ENCODE measurements at places on chromosomes 1 and 21.
A peak's percentile ranks its signal among the peaks of the same experiment; 100 is the strongest.

DNA sequence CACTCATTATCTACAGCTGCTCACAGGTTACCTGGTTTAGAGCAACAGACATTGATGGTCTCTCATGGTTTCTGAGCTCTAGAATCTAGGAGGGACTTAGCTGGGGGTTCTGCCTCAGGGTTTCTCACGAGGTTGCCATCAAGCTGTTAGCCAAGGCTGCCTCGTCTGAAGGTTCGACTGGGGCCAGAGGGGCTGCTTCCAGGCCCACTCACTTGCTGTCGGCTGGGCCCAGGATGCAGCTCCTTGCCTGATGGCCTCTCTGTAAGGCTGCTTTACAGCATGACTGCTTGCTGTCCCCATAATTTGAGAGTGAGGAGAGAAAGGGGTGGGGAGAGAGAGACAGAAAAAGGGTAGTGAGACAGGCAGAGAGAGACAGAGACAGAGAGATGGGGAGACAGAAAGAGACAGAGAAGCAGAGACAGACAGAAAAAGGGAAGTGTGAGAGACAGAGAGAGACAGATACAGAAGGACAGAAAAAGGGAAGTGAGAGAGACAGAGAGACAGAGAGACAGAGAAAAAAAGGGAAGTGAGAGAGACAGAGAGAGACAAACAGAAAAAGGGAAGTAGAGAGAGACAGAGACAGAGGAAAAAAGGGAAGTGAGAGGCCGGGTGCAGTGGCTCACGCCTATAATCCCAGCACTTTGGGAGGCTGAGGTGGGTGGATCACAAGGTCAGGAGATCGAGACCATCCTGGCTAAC is 106.8 kb upstream of the C1orf174 start:
- no peaks in the 10 kb centered on the region for H3K36me3 ChIP-seq
- H3K27ac ChIP-seq: no peak overlapping the region
- no peaks in the 10 kb centered on the region for H3K4me1 ChIP-seq
- no peak overlapping the region for H3K4me3 ChIP-seq

DNA sequence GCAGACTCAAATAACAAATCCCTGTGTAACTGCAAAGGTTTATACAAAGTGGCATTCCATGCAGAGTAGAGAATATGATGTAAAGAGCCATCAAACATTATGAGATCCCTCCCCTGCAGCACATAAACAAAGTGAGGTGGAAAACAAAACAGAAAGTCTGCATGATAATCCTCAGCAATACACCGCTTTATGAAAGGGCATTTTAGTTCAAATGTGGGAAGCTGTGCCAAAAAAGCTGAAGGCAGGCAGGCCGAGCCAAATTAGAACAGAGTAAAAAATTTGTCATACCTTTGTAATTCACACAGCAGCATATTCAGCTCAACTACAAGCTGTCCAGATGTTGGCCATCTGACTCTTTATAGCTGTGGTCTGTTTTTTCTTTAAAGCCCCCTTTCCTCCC is 113.5 kb downstream of the LHX9 start:
- DNase-seq: no peak
- no peaks in the 10 kb centered on the region for H3K27me3 ChIP-seq
- no peak overlapping the region for H3K27ac ChIP-seq
- H3K4me3 ChIP-seq: no peak overlapping the region
- H3K36me3 ChIP-seq: no peaks in the 10 kb centered on the region
- no peaks in the 10 kb centered on the region for H3K4me1 ChIP-seq

DNA sequence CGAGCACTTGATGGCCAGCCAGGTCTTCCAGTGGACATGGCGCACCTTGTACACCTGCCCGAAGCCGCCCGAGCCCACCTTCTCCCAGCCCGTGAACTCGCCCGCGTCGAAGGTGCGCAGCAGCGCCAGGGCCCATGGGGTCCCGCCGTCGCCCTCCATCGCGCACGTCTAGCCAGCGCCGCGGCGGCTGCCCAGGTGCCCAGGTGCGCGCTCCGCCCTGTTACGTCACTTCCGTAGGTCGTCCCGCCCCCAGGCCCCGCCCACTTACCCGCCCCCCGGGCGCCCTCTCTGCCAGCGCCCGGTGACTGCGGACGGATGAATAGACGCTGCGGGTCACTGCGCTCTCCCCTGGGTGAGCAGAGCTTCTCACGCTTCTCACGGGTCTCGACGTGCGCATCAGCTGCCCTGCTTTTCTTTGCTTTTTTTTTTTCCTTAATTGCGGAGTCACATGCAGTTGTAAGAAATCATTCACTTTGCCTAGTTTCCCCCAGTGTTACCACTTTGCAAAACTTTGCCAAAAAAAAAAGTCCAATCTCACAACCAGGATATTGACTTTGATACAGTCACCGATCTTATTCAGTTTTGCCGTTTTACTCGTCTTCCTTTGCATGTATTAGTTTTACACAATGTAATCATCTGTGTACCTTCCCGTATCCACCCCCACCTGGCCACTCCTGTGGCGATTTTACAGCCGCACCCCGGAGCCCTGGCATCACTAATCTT is at the start of gene RIPK4:
Gene RIPK4 (minus strand): TSS at position 170 of the 723 bp plus-strand sequence. CDS start 11 bp downstream, at position 159.
- peak within 1 kb of the TSS; percentile 97 for H3K27ac ChIP-seq
- peaks cover 42% of the 10 kb centered on the region for H3K4me1 ChIP-seq
- H3K27me3 ChIP-seq: no peaks in the 10 kb centered on the region

DNA sequence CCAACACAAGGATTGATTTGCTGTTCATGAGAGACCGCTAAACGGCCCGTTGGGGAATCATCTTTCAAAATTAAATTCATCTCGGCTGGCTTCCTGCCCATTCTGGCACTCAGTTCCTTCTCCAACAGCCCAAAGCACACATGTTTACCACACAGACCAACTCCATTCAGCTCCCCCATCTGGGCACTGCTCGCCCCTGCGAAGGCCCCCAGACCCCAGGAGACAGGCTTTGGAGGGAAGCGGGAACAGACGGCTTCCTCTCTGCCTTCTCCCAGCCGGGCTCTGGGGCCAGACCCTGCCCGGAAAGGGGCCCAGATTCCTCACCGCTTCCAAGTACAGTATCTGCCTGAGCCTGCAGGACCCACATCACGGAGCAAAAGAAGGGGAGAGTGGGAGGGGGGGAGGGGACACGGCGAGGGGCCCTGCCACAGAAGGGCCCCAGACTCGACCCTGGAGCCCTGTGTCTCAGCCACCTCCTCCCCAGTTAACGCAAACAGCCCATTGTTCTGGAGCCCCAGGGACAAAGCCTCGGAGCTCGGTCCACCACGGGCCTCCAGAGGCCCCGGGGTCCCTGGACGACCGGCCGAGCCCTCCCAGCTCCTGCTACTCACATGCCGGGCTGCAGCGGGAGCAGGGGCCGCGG is 660 bp downstream of the MEGF6 start:
- H3K4me3 ChIP-seq: peak overlapping the region; percentile 73
- H3K4me1 ChIP-seq: peaks cover 32% of the 10 kb centered on the region
- no peaks in the 10 kb centered on the region for H3K27me3 ChIP-seq
- H3K36me3 ChIP-seq: no peaks in the 10 kb centered on the region
- DNase-seq: no peak

DNA sequence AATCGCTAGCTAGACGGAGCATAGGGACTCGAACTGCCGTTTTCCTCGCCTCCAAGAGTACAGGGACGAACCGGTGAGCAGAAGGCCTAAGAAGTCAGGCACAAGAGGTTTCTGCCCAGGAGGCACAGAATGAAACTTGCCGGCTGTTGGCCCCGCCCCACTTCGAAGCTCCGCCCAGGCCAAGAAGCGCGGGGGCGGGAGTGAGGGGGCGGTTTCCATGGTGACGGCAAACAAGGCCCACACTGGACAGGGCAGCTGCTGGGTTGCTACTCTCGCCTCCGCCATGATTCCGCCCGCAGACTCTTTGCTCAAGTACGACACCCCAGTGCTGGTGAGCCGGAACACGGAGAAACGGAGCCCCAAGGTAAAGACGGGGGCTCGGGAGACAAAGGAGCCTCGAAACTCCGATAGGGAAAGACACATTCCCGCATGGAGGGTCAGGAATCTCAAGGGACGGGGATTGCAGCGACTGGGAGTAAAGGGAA is at the start of gene DNALI1:
Gene DNALI1 (plus strand): TSS at position 229 of the 485 bp plus-strand sequence. CDS start 55 bp downstream, at position 284.
- DNase-seq: peak; percentile 34
- H3K4me1 ChIP-seq: peaks cover 16% of the 10 kb centered on the region
- H3K27me3 ChIP-seq: no peaks in the 10 kb centered on the region

DNA sequence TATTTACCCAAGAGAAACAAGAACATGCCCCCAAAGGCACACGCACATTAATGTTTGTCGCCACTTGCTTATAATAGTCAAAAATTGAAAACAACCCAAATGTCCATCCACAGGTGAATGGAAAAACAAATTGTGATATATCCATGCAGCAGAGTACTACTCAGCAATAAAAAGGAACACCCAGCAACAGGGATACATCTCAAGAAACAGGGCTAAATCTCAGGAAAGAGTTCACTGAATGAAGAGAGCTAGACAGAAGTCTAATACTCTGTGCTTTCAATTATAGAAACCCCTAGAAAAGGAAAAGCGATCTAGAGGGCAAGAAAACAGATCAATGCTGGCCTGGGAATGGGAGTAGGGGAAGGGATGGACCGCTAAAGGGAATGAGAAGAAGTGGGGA is 36.7 kb upstream of the LAPTM5 start:
- 0 out of 2 replicates have a peak, but pooled peaks cover 6% of the 10 kb centered on the region for H3K27me3 ChIP-seq
- no peaks in the 10 kb centered on the region for H3K36me3 ChIP-seq
- H3K4me3 ChIP-seq: no peak overlapping the region
- H3K27ac ChIP-seq: no peak overlapping the region

DNA sequence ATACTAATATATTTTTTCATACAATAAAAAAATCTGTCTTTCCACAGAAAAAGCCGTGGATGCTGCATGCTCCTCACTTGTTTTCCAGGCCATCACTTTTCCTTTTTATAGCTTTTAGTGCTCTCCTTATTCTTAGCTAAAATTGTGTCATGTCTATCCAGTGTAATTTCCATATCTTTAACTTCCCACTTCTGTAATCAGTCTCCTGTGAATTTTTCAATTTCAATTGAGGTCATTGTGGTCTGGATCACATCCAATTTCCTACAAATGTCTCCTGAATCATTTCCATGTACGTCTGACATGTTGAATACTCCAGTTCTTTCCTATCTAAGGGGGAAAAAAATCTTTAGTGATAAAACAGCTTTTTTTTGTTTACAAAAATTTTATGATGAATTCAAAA is 838.2 kb upstream of the B3GALT2 start:
- H3K36me3 ChIP-seq: no peaks in the 10 kb centered on the region
- H3K4me3 ChIP-seq: no peak overlapping the region
- no peak overlapping the region for H3K27ac ChIP-seq
- peak; percentile 44 for DNase-seq
- H3K4me1 ChIP-seq: no peaks in the 10 kb centered on the region

- no peaks in the 10 kb centered on the region for H3K27me3 ChIP-seq
- H3K4me1 ChIP-seq: no peaks in the 10 kb centered on the region
- H3K36me3 ChIP-seq: peaks cover 11% of the 10 kb centered on the region
- no peak overlapping the region for H3K4me3 ChIP-seq
Observed at GRCh38 chr1:94486990-94487389, 54.6 kb downstream of the F3 start.
